ENCODE measurements at places on chromosomes 6 and 20. TPM values are rescaled to one million over a fixed set of nuclear protein-coding genes. Genes with fewer than 3 reads are reported as not detected.

Gene FOXF2
- total RNA-seq, result not detected

Gene SLC16A10
- 0.02 TPM for total RNA-seq

Gene LRRC1
- 3.0 TPM for total RNA-seq

Gene ABHD16B
- not detected for total RNA-seq

Gene MMP24
- total RNA-seq, result not detected

Gene SSTR4
- total RNA-seq, result not detected

All from activated B cell treated with CpG ODN at 0.5 μM for 24 hours (primary cell).